ENCODE measurements at places on chromosomes 16 and 17. TPM values are rescaled to one million over a fixed set of nuclear protein-coding genes. Genes with fewer than 3 reads are reported as not detected.

The PTX4 gene
- not detected for total RNA-seq

The CYB5B gene
- total RNA-seq: 31.0 TPM

The AGRP gene
- total RNA-seq: not detected

The IRF8 gene
- 1.7 TPM for total RNA-seq

The RGS11 gene
- total RNA-seq: 9.6 TPM

Data from temporal lobe (tissue), 4 donors.